Panc1 (cell line): ENCODE measurements at places on chromosomes 3 and 15.
A peak's percentile ranks its signal among the peaks of the same experiment; 100 is the strongest.

DNA sequence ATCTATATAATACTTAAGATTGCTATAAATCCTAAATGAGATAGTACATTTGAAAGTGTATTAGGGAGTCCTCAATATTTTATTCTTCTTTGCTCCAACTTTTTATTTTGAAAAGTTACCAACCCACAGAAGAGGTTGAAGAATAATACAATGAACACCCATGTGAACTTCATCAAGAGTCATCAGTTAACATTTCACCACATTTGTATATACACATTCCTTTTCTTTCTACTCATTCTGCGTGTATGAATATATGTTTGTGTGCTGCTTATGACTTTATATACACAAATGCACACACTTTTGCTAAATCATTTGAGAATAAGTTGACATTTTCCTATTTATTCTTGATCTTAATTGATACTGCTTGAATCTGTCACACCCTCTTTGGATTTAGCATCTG lies 193.3 kb upstream of the CGNL1 start:
- no peak for DNase-seq

DNA sequence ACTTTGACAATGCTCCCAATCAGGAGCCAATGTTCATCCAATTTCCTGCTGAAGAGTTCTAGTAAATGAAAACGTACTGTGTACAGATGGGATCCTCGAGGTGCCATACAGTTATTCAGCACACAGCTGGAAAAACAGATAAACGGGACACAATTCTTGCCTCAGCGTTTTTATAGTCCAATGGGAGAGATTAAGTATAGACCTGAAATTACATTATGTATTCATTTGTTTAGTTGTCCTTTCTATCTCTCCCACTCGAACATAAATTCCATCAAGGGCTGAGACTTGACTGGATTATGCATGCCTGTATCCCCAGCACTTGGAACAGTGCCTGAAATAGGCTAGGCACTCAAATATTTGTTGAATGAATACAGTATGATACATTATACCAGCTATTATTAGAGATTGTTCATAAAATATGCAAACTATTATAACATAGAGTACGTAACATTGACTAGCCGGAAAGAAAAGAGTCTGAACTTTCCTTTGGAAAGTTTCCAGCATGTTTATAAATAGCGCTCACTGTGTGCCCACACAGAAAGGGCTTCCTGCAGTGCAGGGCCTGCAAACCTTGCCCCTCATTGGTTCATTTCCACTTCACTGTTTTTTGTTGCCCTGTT lies 27.4 kb upstream of the SNTN start:
- DNase-seq: no peak

DNA sequence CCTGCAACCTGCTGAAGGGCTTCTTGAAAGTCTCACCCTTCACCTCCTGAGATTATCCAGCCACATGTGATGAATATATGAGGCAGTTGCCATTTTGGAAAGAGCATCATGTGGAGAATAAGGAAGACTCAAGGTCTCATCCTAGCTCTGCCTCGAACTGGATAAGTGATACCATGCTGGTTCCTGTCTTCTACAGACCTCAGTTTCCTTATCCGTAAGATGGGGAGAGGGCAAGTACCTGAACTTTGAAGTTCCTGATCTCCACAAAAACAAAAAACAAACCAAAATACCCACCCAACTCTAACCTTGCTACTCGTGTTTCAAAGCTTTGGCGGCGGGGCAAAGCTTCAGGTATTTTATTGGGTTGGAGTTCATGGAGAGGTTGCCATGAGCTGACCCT lies 31.5 kb upstream of the ITGA11 start:
- no peak for DNase-seq

GRCh38 chr3:148727231-148727630 lies 29.5 kb downstream of the AGTR1 start:
- DNase-seq: no peak

- no peak for DNase-seq
These were observed 8.5 kb upstream of the MUC4 start for GRCh38 chr3:195820186-195820585.

DNA sequence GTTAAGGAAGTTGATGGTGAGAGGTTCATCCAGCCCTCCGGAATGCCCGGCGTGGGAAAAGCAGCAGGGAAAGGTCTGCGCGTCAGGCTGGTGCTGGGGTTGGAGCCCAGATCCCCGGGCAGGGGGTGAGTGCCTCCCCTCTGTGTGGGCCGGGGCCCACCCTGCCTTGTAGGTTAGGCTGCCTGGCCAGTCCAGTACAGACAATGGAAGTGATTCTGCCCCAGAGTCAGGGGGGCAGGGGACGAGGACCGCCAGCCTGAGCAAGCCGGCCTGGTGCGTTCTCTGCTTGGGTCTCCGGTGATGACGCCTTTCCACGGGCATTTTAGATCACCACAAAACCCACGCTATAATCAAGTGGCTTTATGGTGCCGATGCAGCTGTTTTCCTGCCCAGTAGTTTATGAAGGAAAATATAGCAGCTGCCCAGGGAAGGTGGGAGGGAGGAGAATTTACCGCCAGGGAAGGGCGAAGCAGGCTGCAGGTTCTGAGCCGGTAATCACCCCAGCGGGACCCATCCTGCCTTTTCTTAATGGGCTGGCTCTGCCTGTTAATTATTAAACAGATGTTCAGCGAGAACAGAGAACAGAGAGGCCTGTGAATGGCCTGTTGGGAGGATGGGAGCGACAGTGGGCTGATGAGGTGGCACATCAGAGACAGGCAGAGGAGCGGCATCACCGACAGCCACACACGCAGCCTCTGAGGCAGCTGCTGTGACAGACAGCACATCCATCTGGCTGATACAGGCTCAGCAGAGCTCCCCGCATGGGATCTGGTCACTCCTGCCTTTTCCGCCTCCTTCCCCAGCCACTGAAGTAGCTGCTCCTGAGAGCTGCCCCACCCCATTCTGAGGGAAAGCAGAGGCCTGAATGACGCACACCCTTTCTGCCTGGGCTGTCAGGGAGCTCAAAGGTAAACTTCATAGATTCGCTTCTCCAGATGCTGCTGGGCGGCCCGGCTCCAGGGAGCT lies 35.2 kb downstream of the BDH1 start:
- DNase-seq: no peak

GRCh38 chr3:14803981-14804834 lies 14.6 kb upstream of the FGD5 start:
- no peak for DNase-seq

GRCh38 chr3:42149975-42150374 lies 58.8 kb downstream of the TRAK1 start:
- no peak for DNase-seq

GRCh38 chr3:138184994-138185393 lies 2.1 kb upstream of the ARMC8 start:
- no peak for DNase-seq

GRCh38 chr15:44790215-44790614 lies 53.9 kb downstream of the TRIM69 start:
- no peak for DNase-seq

DNA sequence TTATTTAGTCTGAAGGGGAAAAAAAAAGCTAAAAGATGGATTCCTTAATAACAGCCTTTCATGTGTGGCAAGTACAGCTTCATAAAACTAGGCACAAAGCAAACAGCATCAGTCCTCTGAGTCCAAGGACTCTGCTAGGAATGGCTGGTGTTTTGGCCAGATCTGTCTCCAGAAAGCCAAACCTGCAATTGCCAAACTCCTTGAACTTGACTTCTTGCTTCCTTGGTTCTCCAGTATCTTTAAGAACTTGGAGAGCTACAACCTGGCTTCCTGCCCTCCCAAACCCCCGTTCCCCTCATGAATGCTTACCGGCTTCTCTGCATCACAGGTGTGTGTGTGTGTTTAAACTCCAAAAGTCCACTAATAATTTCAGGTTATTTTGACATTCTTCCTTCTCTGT lies 1.6 kb upstream of the PLOD2 start:
- no peak for DNase-seq

DNA sequence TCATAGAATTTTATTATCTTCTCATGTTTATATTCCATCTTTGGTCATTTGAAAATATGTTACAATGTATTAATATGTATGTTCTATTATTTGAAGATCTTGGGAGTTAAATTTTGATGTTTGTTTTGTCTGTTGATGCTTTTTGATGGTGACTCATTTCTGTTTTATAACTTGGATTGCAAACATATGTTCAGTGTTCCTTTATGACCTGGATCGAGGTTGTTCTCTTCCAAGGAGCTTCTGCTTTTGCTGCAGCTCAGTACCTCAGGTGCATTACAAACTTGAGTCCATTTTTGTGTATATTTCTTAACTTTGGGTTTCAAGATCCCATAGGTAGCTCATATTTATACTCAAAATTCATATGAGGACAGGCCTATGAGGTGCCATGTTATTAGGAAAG lies 37.1 kb downstream of the ESYT3 start:
- DNase-seq: no peak

- DNase-seq: no peak
These were observed 71.9 kb upstream of the CHRNB4 start for GRCh38 chr15:78712797-78713515.

- no peak for DNase-seq
These were observed 912.6 kb downstream of the ROBO1 start for GRCh38 chr3:78855190-78855589.

DNA sequence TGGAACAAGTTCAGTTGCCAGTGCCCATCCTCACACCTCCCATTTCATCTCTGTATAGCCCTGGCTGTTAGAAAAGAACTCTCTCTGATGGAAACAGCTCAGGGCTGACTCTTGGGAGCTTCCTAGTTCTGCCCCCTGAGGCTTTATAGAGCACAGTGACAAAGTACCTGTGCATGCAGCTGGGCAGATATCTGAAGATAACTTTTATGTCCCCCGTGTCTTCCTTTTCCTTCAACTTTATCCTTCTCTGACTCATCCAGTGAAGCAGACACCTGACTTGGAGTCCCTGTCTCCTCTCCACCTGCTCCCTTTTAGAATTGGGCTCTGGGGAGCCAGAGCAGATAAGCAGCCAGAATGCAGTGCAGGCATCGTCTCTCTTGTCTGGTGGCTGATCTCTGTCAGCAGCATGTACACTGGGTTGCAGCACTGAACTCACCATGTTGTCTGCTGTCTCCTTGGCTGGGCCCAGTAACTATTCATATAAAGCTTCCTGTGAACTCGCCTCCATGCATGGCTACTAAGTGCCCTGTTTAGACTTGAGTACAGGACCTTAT lies 53.9 kb upstream of the PLXNA1 start:
- no peak for DNase-seq

GRCh38 chr3:11621077-11621476 lies 22.6 kb downstream of the VGLL4 start:
- no peak for DNase-seq

DNA sequence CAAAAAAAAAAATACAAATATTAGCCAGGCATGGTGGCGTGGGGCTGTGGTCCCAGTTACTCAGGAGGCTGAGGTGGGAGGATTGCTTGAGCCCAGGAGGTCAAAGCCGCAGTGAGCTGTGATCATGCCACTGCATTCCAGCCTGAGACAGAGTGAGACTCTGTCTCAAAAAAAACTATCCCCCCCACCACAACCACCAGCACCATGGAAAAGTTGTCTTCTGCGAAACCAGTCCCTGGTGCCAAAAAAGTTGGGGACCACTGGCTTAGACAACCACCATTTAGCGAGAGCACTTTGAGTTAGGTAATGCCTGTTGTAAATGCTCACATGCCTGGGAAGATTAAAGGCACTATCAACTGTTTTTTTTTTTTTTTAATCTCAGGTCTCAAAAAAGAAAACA lies 15.4 kb downstream of the ARHGAP31 start:
- no peak for DNase-seq

DNA sequence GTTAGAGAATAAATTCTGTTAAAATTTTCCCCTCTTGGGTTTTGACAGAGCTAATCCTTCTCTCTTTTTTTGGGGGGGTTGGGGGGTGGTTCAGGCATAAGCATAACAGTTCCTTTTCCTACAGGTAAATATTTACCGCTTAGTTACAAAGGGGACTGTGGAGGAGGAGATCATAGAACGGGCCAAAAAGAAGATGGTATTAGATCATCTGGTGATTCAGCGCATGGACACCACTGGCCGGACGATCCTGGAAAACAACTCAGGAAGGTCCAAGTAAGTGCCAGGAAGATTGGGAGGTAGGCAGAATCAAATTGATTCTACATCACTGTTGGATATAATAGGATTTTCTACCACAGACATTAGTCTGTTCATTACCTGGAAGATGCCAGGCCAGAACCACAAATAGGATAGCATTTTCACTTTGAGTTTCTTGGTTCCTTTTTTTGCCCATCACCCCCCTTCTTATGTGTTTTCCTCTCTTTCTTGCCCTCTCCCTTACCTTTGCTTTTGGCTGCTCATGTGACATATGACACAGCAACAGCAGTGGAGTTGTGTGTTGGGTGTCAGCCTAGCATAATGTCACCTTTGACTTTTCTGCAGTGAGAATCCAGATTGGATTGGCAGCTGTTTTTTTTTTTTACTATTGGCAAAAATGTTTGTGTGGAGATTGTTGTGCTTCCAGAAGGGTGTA lies 79.0 kb downstream of the CHD2 start:
- DNase-seq: peak; percentile 15

DNA sequence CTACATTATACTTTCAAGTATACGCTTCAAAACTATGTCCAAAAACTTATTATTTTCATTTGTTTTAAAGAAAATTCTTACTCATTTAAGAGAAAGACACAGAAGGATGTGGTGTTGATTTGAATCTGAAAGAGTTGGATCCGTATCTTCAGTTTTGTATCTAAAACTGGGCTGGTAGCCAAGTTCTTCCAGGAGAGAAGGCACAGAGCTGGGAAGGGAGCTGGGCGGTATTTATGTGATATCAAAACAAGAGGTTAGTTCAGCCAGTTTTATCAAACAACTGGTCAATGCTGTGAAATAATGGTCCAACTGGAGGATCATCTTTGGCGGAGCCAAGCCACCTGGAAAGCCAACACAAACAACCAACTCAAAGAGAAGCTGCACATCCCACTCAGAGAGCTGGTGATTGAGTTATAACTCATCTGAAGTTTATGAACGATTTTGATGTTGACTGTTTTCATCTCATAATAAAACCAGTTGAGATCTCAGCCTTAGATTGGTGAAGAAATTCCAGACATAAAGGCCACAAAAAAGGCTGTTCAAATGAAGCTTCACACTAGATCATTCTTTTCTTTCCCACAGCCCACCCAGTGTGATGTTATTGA lies 489.6 kb upstream of the RASGRP1 start:
- DNase-seq: no peak
